ENCODE measurements at places on chromosomes 12 and 14.

GRCh38 chr12:113119980-113120669, 15.4 kb downstream of the RASAL1 start:
- DNase-seq, result no peak

DNA sequence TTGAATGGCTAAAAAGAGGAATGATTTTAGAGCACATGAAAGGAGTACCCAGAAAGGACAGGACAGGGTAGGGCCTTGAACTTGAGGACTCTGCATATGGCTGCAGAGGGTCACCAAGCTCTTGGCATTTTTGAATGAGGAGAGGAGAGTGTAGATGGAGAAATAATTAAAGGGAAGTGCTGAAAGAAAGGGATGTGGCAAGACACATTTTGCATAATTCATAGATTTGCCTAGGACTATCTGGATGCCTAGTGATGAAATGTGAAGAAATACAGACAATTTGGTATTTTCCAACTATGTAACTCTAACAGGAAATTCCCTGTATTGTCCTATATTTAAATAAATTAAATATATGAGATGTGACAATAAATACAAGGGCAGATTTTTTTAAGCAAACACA, 27.5 kb upstream of the MDM1 start:
- no peak for DNase-seq

DNA sequence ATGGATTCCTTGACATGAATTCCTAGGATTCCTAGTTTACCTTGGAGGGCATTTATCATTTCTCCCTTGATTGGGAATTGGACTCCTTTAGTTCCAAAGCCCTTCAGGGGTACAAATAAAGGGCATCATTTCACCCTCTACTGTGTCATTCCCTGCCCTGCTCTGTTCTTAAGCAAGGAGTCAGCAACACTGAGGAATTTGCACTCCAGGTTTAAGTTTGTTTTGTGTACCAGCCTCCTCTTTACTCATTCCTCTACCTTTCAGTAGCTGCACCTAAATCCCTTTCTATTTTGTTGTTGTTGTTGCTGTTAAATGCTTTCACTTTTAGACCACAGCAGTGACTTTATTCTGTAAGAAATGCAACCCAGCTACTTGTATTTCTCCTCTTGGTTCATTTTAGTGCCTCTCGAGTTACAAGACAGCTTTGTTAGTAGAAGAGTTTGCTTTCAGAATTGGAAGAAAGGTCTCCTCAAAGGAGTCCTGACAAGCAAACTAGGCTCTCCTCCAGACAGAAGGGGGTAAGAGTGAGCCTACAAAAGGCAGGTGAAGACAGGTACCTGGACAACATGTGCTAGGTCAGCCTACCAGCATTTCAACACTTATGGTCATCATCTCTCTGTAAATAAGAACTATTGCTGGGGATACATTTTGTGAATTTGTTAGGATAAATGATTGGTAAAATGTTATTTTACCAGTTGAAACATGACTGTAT, 90.0 kb downstream of the RMST start:
- no peak for DNase-seq

GRCh38 chr12:69266036-69266635, 26.8 kb downstream of the CPSF6 start:
- no peak for DNase-seq

- no peak for DNase-seq
Measured at GRCh38 chr14:22887990-22888378, 5.0 kb downstream of the REM2 start.

DNA sequence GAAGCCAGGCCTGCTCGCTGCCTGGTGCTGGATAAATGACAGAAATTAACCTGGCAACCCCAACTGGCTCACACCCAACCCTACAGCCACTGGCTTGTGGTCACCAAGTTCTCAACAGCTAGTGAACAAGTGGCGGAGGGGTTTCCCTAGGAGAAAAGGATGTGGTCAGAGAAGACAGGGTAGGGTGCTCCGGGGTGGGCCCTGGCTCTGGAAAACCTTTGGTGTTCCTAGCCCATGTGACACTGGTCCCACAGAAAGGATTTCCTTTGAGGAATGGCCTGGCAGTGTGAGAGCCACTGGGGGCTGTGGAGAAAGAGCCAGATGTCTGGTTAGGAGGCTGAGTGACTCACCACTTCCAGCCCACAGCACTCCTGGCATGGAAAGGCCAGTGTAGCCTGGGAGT, 8.7 kb downstream of the SYNE3 start:
- DNase-seq, result no peak

GRCh38 chr12:69046920-69047319, 113.9 kb upstream of the CPM start:
- no peak for DNase-seq

- no peak for DNase-seq
Measured at GRCh38 chr12:121190523-121191031, 19.4 kb upstream of the P2RX4 start.

DNA sequence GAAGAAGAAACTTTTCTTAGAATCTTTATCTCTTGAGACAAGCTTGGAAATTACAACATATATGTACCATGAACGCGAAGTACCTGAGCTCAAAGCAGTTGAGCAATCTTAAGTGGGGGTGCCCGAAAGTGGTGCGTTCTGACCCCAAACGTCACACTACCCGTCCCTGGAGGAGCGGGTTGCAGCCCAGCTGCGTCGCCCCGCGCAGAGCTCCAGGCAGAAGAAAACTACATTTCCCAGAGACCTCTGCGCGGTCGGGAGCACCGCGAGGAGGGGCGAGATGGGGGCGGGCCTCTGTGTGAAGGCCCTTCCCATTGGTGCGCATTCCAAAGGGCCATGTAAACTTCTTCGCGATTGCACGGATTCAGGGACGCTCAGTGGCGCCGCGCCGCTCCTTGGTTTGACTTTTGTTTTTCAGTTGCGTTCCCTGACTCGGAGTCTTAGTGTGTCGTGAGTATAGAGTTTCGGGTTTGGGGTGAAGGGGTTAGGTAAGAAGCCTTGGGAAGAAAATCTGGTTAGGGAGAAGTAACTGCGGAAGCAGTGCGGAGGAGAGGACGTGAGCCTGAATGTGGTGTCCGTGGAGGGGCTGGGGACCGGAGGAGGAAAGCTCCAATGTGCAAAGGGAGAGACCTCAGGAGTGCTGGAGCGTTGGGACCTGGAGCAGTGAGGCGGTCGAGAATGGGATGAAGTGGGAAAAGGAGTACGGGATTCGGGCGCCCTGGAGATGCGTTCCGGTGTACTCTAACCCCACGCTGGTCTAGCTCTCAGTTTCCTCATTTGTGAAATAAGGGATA, at the start of gene CCDC77:
Gene CCDC77 (plus strand): TSS at position 410 of the 794 bp plus-strand sequence. CDS start 7,740 bp downstream, outside the sequence.
- no peak for DNase-seq

DNA sequence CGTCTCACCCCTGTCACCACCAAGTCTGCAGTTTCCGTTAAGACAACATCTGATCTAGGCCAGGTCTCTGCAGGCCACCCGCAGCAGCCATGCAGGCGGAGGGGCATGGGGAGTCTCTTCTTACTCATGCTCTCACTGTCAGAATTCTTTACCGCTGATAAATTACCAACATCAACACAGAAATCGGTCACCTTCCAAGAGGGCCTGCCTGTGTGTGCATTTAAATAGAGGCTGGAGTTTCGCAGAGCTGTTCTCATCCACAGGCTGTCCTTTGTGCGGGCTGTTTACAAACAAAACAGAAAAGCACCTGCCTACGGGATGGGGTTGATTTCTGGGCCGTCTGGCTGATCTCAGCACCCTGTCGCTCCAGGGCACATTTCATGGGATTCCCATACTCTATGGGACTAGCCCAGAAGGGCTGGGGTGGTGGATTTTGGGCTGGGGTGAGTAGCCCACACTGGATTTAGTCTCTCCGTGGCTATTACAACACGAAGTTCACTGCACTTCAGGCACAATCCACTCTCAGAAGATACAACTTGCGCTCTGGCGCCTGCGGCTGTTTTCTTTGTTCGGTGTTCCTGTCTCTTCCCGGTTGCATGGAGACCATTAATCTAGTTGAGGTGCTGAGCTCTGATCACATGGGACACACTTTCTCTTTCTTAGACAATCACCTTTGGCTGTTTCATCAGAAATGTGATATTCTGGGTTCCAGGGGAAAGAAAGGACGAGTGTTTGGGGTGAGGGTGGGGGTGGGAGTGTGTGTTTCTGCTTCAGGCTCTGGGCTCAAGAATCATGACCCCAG, 331.1 kb downstream of the GLT1D1 start:
- no peak for DNase-seq

GRCh38 chr14:64944041-64944440, 1.5 kb upstream of the GPX2 start:
- no peak for DNase-seq

- DNase-seq, result no peak
Measured at GRCh38 chr12:108146035-108146893, 17.2 kb downstream of the WSCD2 start.

GRCh38 chr12:29599381-29599780, 101.9 kb upstream of the OVCH1 start:
- DNase-seq, result no peak

DNA sequence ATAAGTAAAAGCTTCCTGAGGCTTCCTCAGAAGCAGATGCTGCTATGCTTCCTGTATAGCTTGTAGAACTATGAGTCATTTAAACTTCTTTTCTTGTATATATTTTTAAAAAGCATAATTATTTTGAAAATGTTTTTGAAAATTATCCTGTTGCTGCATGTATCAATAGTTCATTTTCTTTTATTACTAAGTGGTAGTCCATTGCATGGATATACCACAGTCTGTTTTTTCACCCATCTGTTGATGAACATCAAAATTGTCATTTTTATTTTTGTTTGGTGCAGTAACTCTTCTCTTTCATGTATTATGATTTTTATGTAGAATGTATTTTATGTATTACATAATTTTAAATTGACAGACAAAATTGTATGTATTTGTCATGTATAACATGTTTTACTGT, 81.4 kb downstream of the TMTC3 start:
- DNase-seq, result no peak

DNA sequence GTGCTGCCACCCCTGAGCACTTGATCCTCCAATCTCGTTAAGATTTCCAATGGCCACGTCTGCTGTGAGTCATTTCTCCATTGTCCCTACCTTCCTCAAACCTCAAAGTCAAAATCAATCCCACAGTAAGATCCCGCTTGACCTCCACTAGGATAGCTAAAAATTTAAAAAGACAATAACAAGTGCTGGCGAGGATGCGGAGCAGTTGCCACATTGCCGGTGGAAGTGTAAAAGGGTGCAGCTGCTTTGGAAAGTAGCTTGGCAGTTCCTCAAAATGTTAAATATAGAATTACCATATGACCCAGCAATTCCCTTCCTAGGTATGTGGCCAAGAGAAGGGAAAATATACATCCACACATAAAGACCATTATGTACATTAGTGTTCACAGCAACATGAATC, 9.5 kb upstream of the BCL7A start:
- no peak for DNase-seq

- no peak for DNase-seq
Measured at GRCh38 chr12:54598970-54599369, 10.5 kb upstream of the PPP1R1A start.

- no peak for DNase-seq
Measured at GRCh38 chr14:24238123-24238522, 4.3 kb downstream of the TINF2 start.

DNA sequence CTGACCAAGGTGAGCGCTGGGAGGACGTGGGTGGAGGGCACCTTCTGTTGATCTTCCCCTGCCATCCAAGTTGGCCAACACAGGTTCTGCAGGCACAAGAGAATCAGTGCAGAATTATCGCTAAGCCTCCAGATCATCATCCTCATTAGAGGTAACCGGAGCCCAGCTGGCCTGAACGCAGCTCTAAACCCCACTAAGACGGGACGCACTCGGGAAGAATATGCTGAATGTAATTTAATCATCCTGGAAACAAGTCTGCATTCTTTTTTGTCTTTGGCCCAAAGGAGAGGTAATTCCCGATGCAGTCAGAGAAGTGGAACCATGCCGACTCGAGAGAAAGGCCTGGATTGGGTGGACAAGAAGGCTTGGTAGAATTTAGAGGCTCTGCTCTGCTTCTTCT, 111.0 kb upstream of the GSC start:
- no peak for DNase-seq

GRCh38 chr14:68307790-68308168, 485.1 kb downstream of the ZFP36L1 start:
- no peak for DNase-seq

DNA sequence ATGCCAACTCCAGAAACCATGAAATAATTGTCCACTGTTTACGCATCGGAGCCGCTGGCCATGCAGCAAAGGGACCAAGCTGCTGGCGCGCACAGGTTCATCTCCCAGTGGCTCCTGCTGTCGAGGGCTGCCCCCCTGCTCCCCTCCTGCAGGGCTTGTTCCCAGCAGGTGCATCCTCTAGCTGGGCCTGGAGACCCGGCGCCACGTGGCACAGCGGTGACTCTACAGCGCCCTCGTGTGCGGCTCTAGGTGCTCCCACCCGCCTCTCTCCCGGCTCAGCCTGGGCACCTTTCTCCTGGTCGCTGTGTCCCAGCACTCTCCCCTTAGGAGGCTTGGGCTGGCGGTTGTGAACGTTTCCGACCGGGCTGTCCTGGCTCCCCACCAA, 37.5 kb upstream of the INF2 start:
- DNase-seq, result no peak

- no peak for DNase-seq
Measured at GRCh38 chr14:99057576-99058083, 214.4 kb downstream of the BCL11B start.

GRCh38 chr12:31804185-31804504, 75.3 kb upstream of the AMN1 start:
- DNase-seq, result no peak

- DNase-seq, result no peak
Measured at GRCh38 chr12:124007826-124008570, 35.0 kb downstream of the ZNF664 start.

- no peak for DNase-seq
Measured at GRCh38 chr12:27810756-27811155, 30.7 kb upstream of the MANSC4 start.

GRCh38 chr12:80838708-80839107, 99.0 kb downstream of the LIN7A start:
- no peak for DNase-seq

DNA sequence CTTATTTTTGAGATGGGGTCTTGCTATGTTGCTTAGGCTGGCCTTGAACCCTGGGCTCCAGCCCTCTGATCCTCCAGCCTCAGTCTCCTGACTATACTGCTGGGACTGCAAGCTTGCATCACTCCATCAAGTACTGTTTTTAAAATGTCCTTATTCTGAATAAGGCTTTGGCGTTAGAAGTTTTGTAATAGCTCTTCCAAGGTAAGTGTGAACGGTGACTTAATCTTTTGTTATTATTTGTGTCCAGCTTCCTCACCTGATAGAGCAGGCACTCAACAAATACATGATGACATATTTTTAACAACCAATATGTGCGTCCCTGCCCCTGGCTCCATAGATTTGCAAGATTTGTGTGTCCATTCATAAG, 1.4 kb downstream of the C1RL start:
- DNase-seq, result no peak

GRCh38 chr12:62190689-62191490, 69.3 kb upstream of the USP15 start:
- no peak for DNase-seq

GRCh38 chr12:15590180-15590826, 198.9 kb downstream of the EPS8 start:
- DNase-seq, result no peak

- DNase-seq, result no peak
Measured at GRCh38 chr12:77553976-77554619, 276.6 kb upstream of the NAV3 start.

GRCh38 chr12:90343966-90344365, 611.0 kb downstream of the CCER1 start:
- DNase-seq, result no peak

GRCh38 chr14:100674428-100674827, 52.3 kb upstream of the DLK1 start:
- no peak for DNase-seq

All from NCI-H2081 treated with DMSO at 0.1 percent for 48 hours (cell line).